CD4-positive, alpha-beta T cell treated with Interleukin-17A for 1 hour (primary cell): ENCODE measurements at places on chromosomes 6 and 20.

DNA sequence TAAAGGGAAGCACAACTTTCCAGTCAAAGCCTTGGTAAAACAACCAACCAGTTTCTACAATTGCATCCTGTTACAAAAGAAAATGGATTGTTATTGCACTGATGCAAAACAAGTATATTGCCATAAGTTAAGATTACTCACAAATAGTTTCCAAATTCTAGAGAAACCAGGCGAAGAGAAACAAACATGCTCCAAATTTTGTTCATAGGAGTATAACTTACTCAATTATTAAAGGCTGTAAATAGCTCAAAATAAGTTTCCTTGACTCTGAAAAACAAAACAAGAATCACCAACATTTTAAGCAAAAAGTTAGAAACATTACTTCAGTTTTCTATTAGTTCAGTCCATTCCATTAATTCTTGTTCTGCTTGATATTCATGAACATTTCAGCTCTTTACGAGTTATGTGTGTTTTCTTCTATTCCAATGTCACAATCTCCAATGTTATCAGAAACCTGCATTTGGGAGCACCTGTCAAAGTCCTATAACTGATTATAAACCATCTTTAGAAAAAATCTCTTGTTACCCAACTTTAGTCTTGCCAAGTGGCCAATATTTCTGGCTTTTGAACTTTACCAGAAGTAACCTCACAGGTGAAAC lies 137.9 kb upstream of the THBS2 start:
- DNase-seq: no peak

DNA sequence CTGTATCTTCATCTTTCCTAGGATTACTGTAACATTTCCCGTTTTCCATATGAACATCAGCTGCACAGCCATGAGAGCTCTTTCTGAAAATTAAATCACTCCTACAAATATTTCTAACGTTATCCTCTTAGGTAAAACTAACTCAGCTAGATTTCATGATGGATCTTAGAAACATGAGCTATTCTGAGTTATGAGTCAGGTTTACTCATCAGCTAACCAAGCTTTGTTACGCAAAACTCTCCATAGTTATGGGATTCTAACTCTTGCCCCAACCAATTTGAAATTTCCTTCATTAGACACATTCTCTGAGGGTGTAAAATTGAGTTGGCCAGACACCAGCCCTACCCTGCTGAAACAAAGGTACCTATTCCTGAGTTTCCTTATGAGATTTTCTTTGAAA lies 14.0 kb downstream of the DEFB110 start:
- DNase-seq: no peak

DNA sequence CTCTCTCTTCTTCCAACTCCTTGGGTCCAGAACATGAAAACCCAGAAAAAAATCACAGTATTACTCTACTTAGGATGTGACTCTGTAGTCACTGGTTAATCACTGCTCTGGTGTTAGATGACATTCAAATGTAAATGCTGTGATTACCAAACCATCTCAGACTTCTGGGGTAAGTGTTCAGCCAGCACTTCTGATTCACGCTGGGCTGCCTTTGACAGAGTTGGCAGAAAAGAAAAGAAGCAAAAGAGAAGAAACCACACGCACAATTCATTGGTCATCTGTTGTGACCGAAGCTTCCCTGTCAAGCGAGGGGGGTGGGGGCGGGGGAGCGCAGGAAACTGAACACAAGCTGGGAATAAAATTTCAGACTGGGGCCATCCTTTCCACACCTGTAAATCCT lies 82.7 kb downstream of the PSMG4 start:
- DNase-seq: no peak

- DNase-seq: no peak
These were observed 26.8 kb upstream of the NRSN1 start for GRCh38 chr6:24099181-24099580.

- no peak for DNase-seq
These were observed 26.3 kb upstream of the FOXQ1 start for GRCh38 chr6:1285556-1285955.

- DNase-seq: peak; percentile 1
These were observed 74.0 kb upstream of the RALGAPA2 start for GRCh38 chr20:20786428-20786827.

- peak; percentile 34 for DNase-seq
These were observed 101.9 kb downstream of the NFATC2 start for GRCh38 chr20:51440589-51440988.

DNA sequence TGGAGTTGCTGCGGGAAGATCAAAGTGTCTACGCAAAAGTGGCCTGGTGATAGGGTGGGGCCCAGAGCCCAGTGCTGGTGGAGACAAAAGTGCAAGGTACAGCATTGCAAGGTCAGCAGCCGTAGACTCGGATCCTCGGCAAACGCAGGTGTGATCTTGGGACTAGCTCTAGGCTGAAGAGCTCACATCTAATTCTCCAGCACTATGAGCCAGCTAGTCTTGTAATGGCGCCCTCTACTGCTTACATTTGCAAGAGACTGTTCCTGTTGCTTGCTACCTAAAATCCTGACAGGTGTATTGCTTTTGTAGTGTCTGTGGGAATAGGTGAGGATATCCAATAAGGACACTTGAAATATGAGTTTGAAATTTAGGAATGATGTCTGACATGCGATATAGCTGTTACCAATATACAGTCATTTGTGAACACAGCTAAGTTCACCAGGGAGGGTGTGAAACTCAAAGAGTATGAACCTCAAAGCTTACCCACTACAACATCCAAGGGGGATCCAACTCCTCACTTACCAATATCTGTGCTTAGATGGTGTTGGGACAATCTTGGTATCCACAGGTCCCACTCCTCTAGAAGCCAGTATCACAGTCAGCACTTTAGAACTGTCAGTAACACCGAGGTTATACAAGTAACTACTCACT lies 58.4 kb downstream of the PDE7B start:
- peak; percentile 78 for DNase-seq

DNA sequence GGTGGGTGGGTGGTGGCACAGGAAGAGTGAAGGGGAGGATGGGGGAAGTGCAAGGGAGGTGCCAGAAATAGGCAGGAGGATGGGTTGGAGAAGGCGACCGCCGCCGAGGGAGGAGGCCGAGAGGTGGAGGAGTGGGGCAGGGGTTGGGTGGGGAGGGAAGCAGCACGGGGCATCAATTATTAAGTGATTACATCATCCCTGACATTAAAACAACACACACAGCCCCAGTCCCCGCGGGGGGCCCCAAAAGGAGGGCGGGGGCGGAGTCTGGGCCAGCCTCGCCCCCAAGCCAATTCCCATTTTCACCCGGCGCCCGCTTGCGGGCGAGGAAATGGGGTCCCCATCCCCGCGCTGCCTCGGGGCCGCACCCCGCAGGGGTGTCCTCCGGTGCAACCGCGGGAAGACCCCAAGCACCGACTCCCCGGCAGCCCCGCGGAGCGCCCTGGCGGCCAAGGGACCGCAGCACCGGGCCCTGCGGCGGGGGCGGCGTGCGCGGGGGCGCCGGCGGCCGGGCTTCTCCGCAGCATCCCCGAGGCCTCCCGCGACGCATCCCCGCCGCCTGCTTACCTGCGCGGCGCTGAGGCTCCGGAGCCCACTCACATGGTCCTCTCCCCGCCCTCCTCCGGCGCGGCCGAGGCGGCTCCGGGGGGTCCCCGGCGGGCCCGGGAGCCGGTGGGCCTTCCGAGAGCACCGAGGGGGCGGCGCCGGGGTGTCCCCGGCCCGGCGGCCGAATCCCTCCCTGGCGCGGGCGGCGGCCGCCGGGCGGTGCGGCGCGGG lies 663 bp downstream of the FYN start:
- peak; percentile 80 for DNase-seq

DNA sequence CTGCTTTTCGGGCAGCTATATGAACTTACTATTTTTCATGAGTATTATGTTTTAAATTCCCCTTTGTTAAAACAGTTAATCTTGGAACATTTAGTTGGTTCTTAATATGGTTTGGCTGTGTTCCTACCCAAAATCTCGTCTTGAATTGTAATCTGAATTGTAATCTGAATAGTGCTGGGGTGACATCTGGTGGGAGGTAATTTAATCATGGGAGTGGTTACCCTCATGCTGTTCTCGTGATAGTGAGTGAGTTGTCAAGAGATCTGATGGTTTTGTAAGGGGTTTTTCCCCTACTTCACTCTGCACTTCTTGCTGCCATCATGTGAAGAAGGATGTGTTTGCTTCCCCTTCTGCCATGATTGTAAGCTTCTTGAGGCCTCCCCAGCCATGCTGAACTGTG lies 305.4 kb upstream of the MAP3K7 start:
- DNase-seq: no peak

DNA sequence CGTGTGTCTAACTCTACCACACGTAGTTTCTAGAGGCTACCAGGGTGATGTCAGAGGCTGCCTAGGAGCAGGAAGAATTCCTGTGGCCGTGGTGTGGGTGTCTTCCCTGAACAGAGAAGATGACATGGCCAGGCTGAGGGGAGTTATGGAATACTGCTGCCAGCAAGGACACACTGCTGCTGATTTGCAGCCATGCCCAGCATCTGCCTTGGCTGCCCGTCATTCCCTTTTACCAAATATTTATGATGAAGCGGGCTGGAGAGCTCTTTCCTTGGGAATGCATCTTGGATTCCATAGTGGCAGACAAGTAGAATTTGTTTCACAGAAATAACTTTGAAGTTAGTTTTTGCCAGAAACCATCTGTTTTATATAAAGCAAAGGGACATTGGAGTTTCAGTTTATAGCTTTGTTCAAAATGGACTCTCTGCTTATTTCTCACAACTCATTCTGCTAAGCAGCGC lies 80.8 kb upstream of the VSTM2L start:
- DNase-seq: no peak

DNA sequence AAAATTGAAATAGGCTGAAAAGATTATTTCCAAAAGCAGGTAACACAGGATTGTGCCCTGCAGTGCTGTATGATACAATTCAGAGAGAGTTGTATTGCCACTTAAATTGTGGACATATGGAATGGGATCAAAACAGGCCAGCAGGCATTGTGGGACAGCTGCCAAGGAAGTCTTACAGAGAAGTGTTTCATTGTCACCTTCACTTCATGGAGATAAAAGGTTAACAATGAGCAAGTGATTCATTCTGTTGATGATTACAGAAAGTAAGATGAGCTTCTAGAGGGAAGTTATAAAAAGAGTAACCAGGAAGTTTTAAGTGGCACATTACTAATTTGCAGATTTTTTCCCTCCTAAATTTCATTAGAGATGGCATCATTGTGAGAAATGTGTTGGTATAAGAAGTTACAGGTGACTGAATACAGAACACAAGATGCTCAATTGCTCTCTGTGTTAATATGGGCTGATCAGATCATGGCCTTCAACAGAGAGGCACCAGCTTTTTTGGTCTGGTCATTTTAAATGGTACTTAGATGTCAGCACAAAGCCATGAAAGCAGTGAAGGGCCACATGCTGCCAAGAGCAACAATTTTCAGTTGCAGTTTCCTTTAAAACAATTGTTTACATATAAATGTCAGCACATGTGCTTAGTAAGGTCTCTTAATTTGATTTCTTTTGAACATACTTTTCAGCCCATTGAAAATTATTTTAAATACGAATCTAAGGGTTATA lies 402.5 kb upstream of the FKBP1C start:
- no peak for DNase-seq

- no peak for DNase-seq
These were observed 23.7 kb downstream of the SNRPB start for GRCh38 chr20:2446845-2447244.

GRCh38 chr20:40459299-40459698 lies 229.7 kb downstream of the MAFB start:
- no peak for DNase-seq

DNA sequence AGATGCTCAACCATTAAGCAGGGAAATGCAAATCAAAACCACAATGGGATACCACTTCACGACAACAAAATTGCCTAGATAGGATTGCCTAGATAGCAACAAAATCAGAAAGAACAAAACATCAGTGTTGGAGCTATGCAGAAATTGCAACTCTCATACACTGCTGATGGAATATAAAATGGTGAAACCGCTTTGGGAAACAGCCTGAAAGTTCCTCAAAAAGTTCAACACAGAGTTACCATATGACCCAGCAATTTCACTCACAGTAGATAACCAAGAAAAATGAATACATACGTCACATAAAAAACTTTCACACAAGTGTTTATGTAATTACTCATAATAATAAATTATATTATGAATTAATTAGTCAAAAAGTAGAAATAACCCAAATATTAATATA lies 78.3 kb downstream of the MAFB start:
- DNase-seq: no peak

DNA sequence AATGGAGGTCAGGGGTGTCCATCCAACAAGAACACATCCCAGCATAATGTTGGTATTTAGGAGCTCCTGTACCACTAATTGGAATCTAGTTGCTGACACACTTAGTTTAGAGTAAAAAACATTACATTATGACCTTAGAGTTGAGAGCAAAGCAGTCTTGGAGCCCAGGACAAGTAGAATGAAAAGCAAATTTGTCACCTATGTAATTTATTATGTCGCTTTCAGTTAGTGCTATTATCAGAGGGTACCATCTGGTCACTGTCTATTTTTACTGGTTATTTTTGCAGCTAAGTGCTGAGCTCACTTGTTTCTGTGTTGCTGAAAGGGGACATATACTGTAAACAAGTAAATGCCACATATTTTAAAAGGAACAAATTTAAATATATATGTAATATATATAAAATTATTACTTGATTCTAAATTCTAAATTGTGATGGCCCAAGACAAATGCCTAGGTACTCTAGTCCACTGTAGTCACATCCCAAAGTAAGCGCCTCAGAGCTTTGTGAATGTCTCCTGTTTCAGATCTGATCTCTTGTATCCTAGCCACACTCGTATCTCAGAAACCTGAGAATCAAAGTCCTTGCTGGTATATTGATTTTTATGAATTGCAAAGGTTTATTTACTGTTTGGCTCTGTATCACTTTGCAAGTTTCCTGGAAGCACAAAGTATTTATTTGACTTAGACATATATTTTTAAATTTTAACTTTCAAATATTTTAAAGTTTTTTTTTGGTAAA lies 148.6 kb upstream of the MAN1A1 start:
- DNase-seq: no peak

DNA sequence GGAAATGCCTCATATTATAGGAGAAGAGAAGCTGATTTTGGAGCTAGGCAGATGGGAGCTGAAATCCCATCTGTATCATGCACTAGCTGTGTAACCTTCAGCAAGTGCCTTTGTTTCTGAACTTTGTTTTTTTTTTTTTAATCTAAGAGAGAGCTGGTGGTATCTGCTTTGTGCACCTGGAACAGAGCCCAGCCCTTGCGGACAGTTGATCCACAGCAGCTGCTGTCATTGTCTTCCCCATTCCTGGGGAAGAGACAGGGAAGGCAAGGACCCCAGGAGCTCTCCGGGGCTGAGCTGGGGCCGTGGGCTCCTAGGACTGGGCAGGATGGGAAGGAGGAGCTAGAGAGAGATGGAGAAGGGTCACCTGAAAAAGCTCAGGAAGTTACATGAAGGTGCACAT lies 92.1 kb downstream of the SYNJ2 start:
- no peak for DNase-seq

DNA sequence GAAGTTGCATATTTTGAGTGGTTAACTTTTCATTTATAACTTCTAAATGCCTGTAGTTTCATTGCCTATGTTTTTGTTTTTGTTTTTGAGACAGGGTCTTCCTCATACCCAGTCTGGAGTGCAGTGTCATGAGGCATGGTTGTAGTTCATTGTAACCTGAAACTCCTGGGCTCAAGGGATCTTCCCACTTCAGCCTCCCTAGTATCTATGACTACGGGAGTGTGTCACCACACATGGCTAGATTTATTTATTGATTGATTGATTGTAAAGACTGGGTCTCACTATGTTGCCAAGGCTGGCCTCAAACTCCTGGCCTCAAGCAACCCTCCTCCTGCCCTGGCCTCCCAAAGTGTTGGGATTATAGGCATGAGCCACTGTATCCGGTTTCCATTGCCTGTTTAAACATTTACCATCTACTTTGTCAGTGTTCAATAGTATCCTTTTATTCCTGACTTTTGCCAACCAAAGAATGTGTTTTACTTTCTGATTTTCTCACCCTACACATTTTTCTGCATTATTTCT lies 144.6 kb downstream of the CDKAL1 start:
- no peak for DNase-seq

GRCh38 chr6:157941101-157941863 lies 40.4 kb upstream of the SYNJ2 start:
- no peak for DNase-seq
